ENCODE measurements at places on chromosomes 5 and 9. TPM values are rescaled to one million over a fixed set of nuclear protein-coding genes. Genes with fewer than 3 reads are reported as not detected.

The IFNA13 gene
- not detected for total RNA-seq

The FOXD4 gene
- 0.58 TPM for total RNA-seq

The SLC1A3 gene
- not detected for total RNA-seq

The SECISBP2 gene
- 18.5 TPM for total RNA-seq

The BHMT2 gene
- not detected for total RNA-seq

The SLF1 gene
- total RNA-seq: 8.8 TPM

The ZFR gene
- 60.4 TPM for total RNA-seq

The OTULINL gene
- 6.1 TPM for total RNA-seq

The MGAT4B gene
- 248 TPM for total RNA-seq

The PDE6A gene
- total RNA-seq: 0.15 TPM

The FBXO4 gene
- total RNA-seq: 6.9 TPM

The TRIP13 gene
- total RNA-seq: 54.3 TPM

The SOX30 gene
- 0.05 TPM for total RNA-seq

The TNFAIP8 gene
- 34.9 TPM for total RNA-seq

The SLC6A18 gene
- total RNA-seq: not detected

The CAMK2A gene
- 1.4 TPM for total RNA-seq

The RFESD gene
- 3.3 TPM for total RNA-seq

The SPINK6 gene
- total RNA-seq: 0.53 TPM

The DNM1 gene
- total RNA-seq: 88.2 TPM

The AFAP1L1 gene
- total RNA-seq: 5.2 TPM

The RASEF gene
- total RNA-seq: 11.3 TPM

The ANKRD34B gene
- total RNA-seq: not detected

The ANKRD31 gene
- total RNA-seq: 0.05 TPM
